ENCODE measurements at places on chromosomes 2 and 18. TPM values are rescaled to one million over a fixed set of nuclear protein-coding genes. Genes with fewer than 3 reads are reported as not detected.

HOXD4 gene
- polyA plus RNA-seq = 27.8 TPM

CELF4 gene
- 2.1 TPM for polyA plus RNA-seq

NMS gene
- polyA plus RNA-seq = not detected

SPAST gene
- polyA plus RNA-seq = 33.6 TPM

TAF1B gene
- polyA plus RNA-seq = 31.2 TPM

POTEE gene
- 0.08 TPM for polyA plus RNA-seq

TGFA gene
- 15.8 TPM for polyA plus RNA-seq

GPR55 gene
- polyA plus RNA-seq = 0.17 TPM

ANKRD23 gene
- polyA plus RNA-seq = 2.8 TPM

DLX2 gene
- polyA plus RNA-seq = not detected

DUSP2 gene
- polyA plus RNA-seq = 3.2 TPM

C2orf80 gene
- 0.44 TPM for polyA plus RNA-seq

GYPC gene
- polyA plus RNA-seq = 63.2 TPM

LINC00305 gene
- polyA plus RNA-seq = 2.3 TPM

RSAD2 gene
- polyA plus RNA-seq = 4.0 TPM

TBC1D8 gene
- 27.0 TPM for polyA plus RNA-seq

DNA sequence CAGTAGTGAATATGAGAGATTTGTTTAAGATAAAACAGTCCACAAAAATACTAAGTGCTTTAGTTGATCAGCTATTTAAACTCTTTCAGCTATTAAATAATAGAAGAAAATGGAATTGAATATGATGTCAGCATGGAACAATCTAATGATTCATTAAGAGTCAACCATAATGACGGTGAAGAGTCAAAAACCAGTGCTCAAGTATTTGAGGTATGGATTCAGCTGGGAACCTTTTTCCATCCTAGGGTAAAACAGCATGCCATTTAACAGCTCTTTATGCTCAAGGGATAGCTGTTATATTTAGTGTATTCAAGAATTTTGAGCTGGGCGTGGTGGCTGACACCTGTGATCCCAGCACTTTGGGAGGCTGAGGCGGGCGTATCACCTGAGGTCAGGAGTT, 29.7 kb downstream of the CARF start:
- no peak for DNase-seq

- DNase-seq = no peak
Measured at GRCh38 chr2:239267288-239267951, 133.4 kb downstream of the HDAC4 start.

- DNase-seq = no peak
Measured at GRCh38 chr2:231655894-231656293, 52.4 kb upstream of the PTMA start.

- no peak for DNase-seq
Measured at GRCh38 chr2:39455826-39456225, 18.7 kb upstream of the MAP4K3 start.

- DNase-seq = no peak
Measured at GRCh38 chr2:216316743-216317142, 55.5 kb downstream of the MARCHF4 start.

DNA sequence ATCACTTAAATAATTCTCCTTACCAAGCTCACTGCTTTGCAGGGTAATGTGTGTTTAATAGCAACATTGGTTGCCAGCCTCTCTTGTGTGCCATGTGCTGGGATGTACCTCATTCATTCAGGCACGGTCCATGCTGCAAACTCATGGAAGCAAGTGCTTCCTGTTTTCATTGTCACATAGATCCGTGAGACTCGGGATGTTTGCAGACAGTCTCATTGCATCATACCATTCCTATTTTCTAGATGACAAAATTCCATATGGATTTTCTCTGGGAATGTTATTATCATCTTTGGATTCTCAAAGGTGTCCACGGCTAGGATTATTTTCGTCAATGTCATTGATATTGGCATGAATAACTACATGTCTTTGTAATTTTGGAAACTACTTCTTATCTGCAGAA, 60.0 kb upstream of the HDAC4 start:
- DNase-seq = no peak

DNA sequence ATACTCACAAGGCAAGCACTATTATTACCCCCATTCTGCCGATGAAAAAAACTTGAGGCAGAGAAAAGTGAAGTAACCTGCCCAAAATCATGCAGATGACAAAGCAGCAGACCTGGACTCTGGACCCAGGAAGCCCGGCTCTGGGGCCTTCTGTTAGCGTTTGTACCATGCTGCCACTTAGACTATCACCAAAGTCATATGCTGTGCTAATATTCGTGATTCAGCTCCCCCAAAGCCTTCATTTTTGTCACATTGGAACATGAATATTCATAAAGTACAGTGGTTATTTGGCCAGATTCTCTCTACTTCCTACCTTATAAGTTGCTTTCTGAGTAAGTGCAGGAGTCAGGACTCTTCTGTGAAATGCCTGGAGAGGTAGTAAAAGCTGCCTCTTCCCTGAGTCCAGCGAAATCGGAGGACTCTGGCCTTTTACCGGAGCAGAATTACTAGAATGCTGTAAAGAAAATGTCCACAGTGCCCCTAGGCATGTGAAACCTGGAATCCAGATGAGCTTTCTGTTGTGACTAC, 86.7 kb downstream of the FTCDNL1 start:
- DNase-seq = no peak

GRCh38 chr2:171707752-171708151, 20.5 kb downstream of the DYNC1I2 start:
- DNase-seq = no peak

DNA sequence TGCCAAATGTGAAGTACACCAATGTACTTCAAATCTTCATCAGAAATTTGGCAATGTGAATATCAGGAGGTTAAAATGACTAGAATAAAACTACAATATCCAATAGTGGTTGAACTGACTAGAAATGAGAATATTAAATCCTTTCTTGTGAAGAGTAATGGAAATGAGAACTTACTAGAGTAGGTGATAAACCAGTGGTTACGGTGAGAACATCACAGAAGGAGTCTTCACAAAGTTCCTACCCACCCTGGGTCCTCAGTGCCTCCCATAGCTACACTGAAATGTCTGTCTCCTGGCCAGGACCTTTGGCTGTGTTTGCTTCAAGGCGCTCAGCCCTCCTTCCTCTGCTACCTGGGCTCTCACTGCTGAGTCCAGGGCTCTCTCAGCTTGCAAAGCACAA, 289.7 kb downstream of the STK39 start:
- DNase-seq = no peak

GRCh38 chr18:24539866-24540617, 79.6 kb downstream of the HRH4 start:
- DNase-seq = no peak

- DNase-seq = no peak
Measured at GRCh38 chr2:47771211-47771610, 11.7 kb upstream of the MSH6 start.

DNA sequence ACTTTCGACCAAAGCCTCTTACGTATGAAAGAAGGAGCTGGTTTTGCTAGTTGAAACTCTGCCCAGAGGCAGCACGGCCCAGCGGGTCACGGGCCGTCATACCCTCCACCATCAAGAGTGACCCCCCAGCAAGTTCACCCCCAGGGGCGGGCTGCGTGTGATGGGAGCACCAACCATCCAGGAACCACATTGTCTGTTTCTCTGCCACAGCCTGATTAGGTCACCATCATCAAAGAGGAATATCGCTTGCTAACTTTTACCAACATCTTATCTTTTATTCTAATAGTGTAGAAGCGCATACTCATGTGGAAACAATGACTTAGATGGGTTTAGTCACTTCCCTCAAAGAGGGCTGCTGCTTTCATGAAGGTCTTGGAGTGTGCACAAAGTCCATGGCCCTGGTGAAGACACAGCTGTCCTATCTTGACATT, 116.6 kb upstream of the SMIM21 start:
- DNase-seq = no peak

GRCh38 chr2:25343187-25343825, 1.6 kb upstream of the DNMT3A start:
- DNase-seq = no peak

DNA sequence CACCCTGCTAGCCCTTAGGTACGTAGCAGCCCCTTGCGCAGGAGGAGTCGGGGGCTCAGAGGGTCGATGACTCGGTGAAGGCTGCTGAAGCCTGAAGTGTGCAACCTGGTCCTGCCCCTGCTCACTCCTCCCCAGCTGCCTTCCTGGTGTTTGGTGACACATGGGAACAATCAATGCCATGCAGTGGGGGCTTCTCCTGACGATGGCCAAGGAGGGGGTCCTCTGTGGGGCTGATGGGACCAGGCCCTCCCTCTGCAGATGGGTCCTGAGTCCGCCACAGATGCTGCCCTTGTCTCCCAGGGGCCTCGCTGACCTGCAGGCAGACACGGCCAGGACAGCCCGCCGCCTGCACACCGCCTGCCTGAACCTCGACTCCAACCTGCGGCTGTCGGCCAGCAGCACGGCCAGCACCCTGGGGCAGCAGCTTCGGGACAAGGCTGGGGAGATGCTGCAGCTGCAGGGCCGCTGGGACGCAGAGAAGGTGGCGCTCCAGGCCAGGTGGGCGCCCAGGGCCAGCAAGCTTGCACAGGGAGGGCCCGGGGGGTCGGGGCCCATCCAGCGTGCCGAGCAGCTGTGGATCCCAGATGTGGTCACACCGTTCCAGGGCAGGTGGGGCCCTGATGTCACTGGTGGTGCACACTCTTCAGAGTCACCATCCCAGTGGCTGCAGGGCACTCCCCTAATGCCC, 24.6 kb downstream of the CROCC2 start:
- no peak for DNase-seq

DNA sequence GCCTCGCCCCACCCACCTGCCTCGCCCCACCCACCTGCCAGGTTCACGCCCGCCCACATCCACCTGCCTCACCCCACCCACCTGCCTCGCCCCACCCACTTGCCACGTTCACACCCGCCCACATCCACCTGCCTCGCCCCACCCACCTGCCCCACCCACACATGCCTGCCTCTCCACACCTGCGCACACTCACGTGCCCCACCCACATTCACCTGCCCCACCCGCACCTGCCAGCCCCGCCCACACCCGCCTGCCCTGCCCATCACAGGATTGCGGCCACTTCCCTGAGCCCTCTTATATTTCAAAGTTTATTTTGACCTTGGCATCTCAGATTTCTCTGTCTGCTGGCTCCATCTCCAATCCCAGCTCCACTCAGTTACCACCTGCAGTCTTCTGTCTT, 217.5 kb upstream of the SOX11 start:
- DNase-seq = no peak

- no peak for DNase-seq
Measured at GRCh38 chr18:23990474-23991410, 23.8 kb upstream of the TTC39C start.

DNA sequence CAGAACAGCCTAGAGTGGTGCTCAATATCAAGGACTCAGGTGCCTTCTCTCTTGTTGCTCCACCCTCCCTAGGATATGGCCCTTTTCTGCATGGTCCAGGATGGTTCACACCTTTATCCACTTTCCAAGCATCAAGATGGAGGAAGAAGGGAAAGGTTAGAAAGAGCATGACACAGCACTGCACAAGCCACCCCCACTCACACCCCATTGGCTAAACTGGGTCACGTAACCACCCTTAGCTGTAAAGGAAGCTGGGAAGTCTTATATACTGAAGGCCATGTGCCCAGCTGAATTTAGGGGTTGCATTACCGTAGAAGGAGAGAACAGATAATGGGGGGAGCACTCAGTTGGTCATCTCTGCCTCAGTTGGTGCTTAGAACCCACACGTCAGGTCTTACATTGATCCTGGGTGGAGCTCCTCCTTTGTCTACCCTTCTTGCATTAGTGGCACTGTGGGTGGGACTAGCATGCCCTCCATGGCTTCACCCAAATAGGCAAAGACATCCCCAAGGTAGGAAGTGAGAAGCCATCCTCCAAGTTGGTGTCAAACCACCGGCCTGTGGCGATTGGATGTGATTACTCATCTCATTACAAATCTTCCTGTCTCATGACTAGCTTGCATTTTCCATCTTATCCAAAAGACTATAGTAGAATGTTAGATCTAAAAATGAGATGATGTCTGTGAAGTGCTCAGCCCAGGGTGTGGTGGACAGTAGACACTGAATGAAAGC, 248.5 kb downstream of the HAUS1 start:
- no peak for DNase-seq

DNA sequence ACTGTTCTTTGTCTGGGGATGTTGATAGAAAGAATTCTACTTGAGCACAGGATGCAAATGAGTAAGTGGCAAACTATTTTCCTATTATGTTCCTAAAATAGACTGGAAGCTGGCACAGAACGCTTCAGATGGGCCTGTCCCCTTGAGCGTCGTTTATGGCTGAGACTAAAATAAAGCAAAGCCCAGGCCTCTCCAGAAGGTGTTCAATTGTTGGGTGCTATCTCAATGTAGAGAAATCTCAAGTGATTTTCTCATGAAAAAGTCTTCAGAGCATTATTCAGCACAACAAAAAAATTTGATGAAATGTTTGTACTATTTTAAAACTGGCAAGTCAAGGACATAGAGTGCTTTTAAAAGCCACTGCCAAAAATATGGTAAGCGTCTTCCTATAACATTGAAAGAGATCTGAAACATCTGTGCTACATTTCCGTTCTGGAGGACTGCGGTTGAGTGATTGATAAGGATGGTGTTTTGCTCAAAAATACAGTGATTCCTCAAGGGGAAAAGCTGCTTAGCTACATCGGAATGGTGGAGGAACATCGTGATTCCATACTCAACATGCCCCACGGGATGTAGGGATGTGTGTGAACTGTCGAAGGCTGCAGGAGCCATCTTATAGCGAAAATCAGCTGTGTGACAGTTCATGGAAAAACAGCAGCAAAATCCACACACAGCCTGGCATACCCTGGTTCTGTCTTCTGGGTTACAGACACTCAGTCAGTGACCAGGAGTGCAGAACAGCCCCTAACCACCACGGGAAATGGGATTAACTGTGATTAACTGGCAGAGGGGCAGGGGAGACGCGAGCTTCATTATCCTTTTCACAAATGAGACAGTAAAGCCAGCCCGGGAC, 10.4 kb upstream of the LRRFIP1 start:
- no peak for DNase-seq

DNA sequence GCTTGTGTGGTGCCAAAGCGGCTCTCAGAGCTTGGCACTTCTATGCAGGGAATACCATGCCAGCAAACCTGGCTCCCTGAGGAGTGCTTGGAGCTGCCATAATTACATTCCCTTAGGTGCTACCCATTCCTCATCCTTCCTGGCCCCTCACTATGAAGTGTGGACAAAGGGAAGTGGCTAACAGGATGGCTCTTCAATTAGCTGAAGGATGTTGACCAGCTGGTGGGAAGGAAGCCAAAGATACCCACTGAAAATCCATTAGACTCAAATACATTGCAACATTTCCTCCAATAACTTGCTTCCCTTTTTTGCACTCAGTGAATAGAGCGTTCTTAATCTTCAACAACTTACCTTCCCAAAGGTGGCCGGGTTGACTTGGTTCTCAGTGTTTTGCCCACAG, 8.5 kb downstream of the RFX8 start:
- no peak for DNase-seq

DNA sequence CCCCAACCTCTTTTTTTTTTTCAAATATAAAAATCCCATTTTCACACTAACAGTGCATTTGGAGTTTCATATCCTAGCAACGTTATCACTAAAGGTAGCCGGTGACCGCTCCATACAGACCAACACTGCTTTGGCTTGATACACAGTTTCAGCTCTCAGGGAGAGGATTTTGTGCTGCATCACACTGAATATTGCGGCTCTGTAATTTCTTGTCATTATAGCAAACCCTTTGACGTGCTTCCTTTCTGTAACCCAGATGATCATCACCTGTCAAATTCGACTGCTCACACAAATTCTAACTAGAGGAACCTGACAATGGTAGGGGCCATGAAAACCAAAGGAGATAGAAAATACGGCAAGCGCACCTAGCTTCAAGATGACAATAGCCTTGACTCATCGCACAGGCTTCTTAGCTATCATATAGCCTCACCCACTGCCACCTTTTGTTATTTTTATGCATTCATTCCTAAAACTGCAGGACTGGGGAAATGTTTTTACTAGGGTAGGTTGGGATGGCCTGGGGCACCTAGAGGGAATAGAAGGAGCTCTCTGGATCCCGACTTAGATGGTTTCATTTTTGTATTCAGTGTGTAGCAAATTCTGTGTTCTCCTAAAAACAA, 582.9 kb upstream of the PIK3C3 start:
- DNase-seq = no peak

Data from right renal cortex interstitium (tissue), 3 donors.